Nephron progenitor cell (in vitro differentiated cells): ENCODE measurements at places on chromosomes 7 and 10.

DNA sequence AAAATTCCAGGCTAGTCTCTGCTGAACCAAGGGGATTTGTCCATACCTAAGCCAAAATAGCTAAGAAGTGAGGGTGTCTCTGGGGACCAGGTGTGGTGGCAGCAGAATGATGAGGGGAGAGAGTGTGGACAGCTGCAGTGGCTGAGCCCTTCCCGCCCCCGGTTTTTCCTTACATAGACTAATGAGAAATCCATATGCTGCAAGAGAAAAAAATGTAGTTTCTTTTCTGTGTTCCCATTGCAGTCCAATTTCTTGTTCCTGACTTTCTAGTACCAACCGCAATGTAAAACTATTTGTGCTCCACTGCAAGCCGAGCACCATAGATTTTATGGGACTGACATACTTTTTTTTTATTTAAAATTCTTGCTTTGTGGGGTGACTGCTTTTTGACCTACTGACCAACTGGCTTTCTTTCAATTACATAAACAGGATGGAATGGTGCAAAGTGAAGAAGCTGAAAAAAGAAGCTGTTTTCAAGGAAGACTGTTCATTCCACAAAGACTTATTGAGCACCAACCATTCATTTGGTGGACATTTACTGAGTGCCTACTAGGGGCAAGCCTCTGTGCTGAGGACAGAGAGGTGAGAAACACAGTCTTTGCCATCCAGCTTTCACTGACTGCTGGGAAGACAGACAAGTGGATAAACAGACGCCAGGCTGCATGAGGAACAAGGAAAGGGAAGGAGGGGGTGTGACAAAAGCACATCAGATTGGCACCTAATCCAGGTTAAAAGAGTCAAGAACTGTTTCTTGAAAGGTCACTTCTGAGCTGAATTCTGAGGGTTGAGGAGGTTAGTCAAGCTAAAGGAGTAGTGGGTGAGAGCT is 9.8 kb downstream of the CEP41 start:
- peak; percentile 18 for DNase-seq

- DNase-seq: peak; percentile 15
Measured at GRCh38 chr10:17607603-17608332, 9.4 kb downstream of the HACD1 start.

- DNase-seq: no peak
Measured at GRCh38 chr10:103558911-103559310, 65.4 kb downstream of the NEURL1 start.

- DNase-seq: peak; percentile 67
Measured at GRCh38 chr7:47179812-47180515, 401.9 kb downstream of the TNS3 start.

DNA sequence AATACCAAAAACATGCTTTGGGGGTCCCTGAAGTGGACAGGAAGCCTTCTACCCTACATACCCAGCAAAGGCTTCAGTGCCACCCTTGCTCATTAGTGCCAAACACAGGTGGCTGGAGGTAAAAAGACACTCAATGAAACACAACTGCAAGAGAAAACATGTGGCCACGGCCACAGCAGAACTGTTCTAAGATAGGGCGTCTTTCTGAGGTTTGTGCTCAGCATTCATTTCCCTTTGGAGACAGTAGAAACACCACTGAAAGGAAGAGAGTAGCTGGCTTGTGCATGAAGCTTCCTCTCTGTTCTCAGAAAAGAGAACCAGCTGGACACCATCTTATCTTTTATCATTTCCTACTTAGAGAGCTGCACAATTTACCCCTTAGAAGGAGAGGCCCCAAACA is 143.0 kb downstream of the PLXNA4 start:
- DNase-seq: no peak

- no peak for DNase-seq
Measured at GRCh38 chr7:90409667-90410066, 6.4 kb downstream of the CLDN12 start.

- DNase-seq: peak; percentile 16
Measured at GRCh38 chr7:36128448-36129047, 24.5 kb upstream of the EEPD1 start.

GRCh38 chr10:100614429-100615095 is 78.8 kb downstream of the HIF1AN start:
- DNase-seq: no peak

- DNase-seq: no peak
Measured at GRCh38 chr7:159125955-159126270, 18.8 kb downstream of the VIPR2 start.

- no peak for DNase-seq
Measured at GRCh38 chr7:100573691-100574361, at the start of gene SAP25. TSS of gene SAP25 (minus strand) at chr7:100573900. CDS start at chr7:100573742, 158 bp downstream.

GRCh38 chr10:48554656-48555055 is 50.2 kb downstream of the ARHGAP22 start:
- DNase-seq: no peak

GRCh38 chr10:62446627-62447026 is 72.5 kb downstream of the ZNF365 start:
- DNase-seq: peak; percentile 33

GRCh38 chr7:10579561-10579960 is 394.1 kb upstream of the PHF14 start:
- DNase-seq: no peak

- no peak for DNase-seq
Measured at GRCh38 chr7:129940329-129940728, 12.4 kb downstream of the UBE2H start.

DNA sequence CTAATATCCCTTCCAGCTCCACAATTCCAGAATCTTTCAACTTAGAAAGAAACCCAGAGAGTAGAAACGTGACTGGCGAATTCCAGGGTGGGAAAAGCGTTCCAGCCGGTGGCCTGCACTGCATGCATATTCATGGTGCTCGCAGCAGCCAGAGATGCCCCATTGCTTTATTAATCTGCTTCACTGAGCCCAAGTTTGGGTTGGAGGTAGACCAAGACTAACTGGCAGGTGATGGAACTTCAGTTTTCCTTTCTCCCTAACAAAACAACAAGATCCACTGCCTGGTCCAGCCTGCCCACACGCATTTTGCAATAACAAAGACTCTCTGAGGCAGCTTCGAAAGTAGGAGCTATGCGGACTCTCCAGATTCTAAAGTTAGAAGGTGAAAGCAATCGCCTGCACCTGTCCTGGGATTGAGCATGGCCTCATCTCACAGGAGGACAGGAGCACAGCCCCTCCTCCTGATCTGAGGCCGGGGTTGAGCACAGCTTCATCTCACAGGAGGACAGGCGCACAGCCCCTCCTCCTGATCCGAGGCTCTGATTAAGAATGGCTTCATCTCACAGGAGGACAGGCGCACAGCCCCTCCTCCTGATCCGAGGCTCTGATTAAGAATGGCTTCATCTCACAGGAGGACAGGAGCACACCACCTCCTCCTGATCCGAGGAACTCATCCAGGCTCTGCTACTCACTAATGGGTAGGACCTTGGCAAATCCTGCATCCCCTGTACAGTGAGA is 127.8 kb upstream of the LANCL2 start:
- DNase-seq: no peak

DNA sequence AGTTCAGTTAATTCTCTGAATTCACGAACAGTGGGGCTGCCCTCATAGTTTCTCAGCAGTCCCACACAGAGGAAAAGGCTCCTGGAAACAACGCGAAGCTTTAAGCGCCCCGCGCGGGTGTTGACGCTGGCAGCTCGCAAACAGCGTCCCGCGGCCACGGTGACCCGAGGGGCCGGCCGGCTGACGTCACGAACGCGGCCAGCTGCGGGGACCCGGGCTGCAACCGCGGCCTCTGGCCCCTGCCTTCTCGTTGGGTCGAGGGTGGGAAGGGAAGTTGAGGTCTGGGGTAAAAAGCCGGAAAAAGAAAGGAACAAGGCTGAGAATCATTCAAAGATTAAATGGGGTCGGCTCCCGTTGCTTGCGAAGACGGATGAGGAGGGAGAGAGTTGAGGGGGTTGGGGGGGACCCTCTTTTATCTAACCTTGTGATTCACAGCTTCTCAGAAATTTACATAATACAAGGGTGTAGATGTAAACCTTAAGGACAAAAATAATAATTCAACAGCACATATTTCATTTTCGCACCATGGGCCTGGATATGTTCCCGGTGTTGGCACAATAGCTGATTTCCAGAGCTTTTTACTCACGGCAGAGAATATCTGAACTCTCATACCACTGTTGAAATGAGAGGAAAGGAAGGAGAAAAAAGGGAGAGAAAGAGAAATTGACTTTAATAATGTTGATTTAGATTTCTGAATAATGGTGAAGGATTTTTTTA is 7.3 kb upstream of the FEZF1 start:
- peak; percentile 65 for DNase-seq

DNA sequence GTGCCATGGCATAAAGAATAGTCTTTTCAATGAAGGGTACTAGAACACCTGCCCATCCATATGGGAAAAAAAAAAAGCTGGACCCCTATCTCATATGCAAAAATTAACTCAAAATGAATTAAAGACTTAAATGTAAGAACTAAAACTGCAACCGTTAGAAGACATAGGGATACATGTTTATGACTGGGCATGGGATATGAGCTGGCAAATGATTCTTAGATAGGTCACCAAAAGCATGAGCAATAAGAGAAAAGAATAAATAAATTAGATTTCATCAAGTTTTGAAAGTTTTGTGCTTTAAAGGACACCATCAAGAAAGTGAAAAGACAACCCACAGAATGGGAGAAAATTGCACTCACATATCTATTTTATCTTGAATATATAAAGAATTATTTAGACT is 222.0 kb downstream of the ADK start:
- no peak for DNase-seq

GRCh38 chr7:92042056-92042737 is 92.1 kb downstream of the CYP51A1 start:
- DNase-seq: no peak

DNA sequence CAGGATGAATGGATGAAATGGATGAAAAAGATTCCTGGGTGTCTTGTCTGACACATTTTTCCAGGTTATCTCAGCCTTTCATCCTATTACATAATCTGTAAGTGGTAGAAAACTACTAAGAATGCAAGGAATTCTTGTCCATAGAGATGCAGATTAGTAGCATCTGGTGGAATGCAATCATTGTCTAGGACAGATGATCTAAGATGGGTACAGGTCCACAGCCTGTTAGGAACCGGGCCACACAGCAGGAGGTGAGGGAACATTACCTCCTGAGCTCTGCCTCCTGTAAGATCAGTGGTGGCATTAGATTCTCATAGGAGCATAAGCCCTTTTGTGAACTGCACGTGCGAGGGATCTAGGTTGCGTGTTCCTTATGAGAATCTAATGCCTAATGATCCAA is 225.0 kb downstream of the CALN1 start:
- no peak for DNase-seq

DNA sequence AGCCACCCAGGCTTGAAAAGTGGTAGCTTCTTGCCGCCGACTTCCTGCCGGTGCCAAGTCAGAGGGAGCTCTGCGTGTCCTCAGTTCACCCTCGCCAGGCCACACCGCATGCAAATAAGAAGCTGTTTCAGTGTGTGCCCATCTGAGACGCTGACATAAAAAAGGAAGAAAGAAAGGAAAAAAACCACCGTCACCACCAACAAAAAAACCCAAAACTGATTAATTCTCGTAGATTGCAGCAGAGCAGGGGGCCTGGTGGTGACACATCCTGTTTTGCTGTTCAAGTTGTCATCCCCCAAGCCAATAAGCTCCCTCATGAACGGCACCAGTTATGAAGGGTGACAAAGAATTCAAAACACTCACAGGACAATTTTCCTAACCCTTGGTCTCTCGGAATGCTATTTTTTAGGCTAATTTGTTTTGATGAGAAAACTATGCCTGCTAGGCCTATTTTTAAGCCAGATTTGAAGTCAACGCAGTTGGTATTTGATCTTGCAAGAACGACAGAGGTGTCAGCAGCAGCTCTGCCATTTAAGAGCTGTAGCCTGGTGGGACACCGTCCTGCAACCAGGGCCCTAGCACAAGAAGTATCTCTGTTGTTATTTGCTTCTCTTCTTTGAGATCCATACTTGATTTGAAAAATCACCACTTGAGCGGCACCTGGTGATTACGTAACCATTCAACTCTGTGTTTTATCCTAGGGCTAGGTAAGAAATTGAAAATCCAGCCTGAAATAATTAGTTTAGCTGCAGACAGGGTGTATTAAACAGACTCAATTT is 145.6 kb downstream of the PFKFB3 start:
- DNase-seq: no peak
